ENCODE measurements at places on chromosomes 1 and 21. TPM values are rescaled to one million over a fixed set of nuclear protein-coding genes. Genes with fewer than 3 reads are reported as not detected.

Gene ERG
- 0.07 TPM for total RNA-seq

Gene GUCA2A
- not detected for total RNA-seq

Gene ITLN2
- not detected for total RNA-seq

Gene COX20
- 12.1 TPM for total RNA-seq

GRCh38 chr1:34591751-34592629 is 162.9 kb upstream of the GJB5 start:
- no peak overlapping the region for H3K27ac ChIP-seq
- no peak for DNase-seq
- no peaks in the 10 kb centered on the region for H3K36me3 ChIP-seq
- no peak overlapping the region for H3K4me3 ChIP-seq

- peaks cover 6% of the 10 kb centered on the region for H3K27me3 ChIP-seq
- no peaks in the 10 kb centered on the region for H3K4me1 ChIP-seq
- H3K4me3 ChIP-seq: no peak overlapping the region
Measured at GRCh38 chr1:209109001-209109785, 474.3 kb upstream of the CAMK1G start.

GRCh38 chr1:16922885-16923431 is 1.2 kb downstream of the CROCC start:
- no peak for DNase-seq
- no peaks in the 10 kb centered on the region for H3K36me3 ChIP-seq
- H3K4me3 ChIP-seq: peak overlapping the region; percentile 86
- peaks cover 30% of the 10 kb centered on the region for H3K4me1 ChIP-seq
- H3K27me3 ChIP-seq: no peaks in the 10 kb centered on the region
- H3K27ac ChIP-seq: no peak overlapping the region

DNA sequence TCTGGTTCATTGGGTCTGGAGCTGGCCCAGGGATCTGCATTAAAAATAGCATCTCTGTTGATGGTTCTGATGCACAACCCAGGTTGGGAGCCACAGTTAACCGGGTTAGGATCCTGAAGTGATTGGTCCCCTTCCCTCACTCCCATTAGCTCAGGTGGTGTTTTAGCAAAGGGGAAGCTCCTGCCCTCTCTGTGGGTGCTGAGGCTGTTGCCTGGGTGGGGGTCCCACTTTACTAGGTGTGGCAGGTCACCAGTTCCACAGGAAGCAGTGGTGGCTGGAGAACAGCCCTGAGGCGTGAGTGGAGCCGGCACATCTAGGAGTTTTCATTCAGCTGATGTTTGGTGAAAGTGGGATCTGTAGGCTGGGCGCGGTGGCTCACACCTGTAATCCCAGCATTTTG is 86.5 kb downstream of the MAN1C1 start:
- peaks cover 59% of the 10 kb centered on the region for H3K4me1 ChIP-seq
- no peak overlapping the region for H3K27ac ChIP-seq
- no peak for DNase-seq
- no peaks in the 10 kb centered on the region for H3K36me3 ChIP-seq

DNA sequence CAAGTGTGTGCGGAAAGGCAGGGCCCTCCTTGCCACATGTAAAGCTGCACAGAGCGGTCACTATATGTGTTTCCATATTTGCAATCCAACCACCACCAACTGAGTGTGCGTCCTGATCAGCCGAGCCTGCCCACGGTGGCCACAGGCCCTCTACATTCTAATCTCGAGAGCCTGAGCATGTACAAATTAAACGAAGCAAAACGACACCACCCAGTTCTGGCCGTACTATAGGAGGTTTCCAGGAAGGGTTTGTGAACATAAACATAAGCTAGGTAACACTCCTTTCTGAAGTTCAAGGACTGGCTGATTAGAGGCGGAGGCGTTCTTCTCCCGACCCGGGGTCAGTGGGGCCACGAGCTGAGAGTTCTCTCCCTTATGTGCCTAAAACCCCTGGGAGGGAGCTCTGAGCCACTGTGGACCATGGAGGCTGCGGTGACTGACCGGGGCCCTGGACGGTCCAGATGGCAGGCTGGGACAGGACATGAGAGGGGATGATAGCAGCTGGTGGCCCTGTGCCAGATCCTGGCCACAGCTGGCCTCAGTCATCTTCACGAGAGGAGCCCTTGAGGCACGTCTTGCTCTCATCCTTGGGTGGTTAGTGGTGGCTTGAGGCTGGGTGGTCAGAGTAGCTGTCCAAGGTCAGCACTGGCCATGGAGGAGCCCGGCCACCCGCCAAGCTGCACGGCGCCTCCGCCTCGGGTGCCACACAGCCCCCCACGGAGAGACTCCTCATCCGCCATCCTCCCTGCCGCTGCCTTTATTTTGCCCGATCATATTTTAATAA is 39.1 kb upstream of the TRAPPC10 start:
- no peaks in the 10 kb centered on the region for H3K27me3 ChIP-seq
- H3K4me1 ChIP-seq: peaks cover 14% of the 10 kb centered on the region
- H3K27ac ChIP-seq: no peak overlapping the region
- peaks cover 9% of the 10 kb centered on the region for H3K36me3 ChIP-seq
- H3K4me3 ChIP-seq: no peak overlapping the region

All from activated T-cell treated with anti-CD3 and anti-CD28 coated beads, Interleukin-2, amount 50 U/mL, for 72 hours (primary cell).